Stromal cell of bone marrow (primary cell): ENCODE measurements at places on chromosomes 12 and 14.

DNA sequence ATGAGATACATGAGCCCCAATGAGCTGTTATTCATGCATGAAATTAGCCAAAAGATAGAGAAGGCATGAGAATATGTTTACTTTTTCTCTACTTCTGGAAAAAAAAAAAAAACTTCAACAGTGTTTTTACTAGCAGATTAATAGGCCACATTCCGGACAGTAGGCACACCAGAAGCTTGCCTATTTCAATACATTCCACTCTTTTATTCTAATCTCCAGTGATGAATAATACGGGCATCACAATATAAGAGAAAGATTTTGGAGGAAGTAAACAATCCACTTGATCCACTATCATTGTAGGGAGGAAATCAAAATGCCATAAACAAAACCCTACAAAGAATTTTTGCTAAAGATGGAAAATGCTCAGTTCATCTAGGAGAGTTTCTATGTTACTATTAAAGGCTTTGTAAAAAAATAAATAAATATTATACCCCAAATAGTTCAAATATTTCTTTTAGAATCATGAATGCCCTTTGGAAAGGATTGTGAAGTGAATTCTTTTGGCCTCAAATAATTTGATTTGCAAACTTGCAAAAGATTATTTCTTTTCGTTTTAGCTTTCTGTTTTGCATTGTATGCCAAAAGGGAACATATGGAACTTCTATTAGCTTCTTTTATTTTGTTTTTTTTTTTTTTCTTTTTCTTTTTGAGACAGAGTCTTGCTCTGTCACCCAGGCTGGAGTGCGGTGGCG, 232.6 kb downstream of the EPS8 start:
- no peak for DNase-seq

- DNase-seq, result no peak
Measured at GRCh38 chr12:16323010-16323409, 24.4 kb upstream of the MGST1 start.

- DNase-seq, result no peak
Measured at GRCh38 chr12:103268831-103269514, 226.8 kb downstream of the C12orf42 start.

DNA sequence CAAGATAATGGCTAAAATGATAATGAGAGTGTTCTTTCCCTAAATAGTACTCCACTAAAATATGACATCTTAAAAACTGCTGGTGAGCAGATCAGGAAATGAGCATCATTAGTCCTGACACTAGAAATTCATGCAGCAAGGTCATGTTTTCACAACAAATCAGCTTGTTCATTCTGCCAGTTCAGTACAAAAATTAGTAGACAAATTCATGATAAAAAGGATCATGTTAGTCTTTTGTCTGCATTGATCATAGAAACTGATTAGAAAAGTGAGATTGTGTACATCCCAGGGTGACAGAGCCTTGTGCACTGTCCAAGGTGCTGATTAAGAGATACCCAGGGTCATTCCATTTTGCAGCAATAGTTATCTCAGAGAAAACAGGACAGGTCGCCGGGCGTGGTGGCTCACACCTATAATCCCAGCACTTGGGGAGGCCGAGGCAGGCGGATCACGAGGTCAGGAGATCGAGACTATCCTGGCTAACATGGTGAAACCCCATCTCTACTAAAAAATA, 163.6 kb downstream of the RIMBP2 start:
- no peak for DNase-seq

DNA sequence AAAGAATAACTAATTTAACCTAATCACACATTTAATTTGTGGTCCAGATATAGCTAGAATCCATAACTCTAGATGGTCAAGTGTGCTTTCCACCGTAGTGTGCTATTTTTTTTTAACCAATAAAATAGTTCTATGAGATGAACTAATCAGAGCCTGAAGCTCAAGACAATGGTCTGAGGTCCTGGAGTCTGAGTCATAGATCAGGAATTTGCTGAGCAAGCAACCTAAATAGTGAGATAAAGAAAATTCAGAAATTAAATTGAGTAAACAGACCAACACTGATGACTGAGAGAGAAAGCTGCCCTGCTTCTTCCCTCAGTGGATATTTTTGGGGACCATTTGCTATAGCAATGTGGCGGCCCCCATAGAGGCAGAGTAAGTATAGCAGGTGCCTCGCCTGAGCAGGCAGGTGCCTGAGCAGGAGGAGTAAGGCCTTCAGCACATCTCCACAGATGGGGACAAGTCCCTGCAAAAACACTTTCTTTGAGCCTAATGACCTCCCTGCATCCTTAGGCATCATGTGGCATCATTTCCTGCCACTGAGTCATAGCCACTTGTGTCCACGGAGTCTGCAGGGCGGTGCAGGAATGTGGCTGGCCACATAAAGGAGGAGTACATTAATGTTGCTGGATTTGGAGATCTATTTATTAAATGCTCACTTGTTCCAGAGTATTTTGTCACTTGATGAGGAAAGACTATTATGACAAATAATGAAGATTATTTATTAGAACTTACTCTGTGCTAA, 13.9 kb upstream of the CLEC4E start:
- DNase-seq, result no peak

- DNase-seq, result no peak
Measured at GRCh38 chr14:73492670-73493069, 1.9 kb downstream of the RIOX1 start.
